Left kidney (tissue), 8 donors: ENCODE measurements at places on chromosomes 2 and 18.

DNA sequence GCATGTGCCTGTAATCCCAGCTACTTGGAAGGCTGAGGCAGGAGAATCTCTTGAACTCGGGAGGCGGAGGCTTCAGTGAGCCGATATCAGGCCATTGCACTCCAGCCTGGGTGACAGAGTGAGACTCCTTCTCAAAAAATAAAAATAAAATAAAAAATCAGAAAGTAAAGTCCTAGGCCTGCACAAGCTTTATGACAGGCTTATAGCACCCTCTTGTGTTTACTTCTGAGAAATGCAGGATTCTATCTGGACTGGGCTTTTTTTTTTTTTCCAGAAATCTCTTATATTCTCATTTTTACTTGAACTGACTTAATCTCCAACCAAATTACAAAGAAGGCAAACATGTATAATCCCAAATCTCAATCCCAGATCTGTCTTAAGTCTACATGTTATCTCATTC, 26.1 kb upstream of the REG3G start:
- peak; percentile 25 for DNase-seq

DNA sequence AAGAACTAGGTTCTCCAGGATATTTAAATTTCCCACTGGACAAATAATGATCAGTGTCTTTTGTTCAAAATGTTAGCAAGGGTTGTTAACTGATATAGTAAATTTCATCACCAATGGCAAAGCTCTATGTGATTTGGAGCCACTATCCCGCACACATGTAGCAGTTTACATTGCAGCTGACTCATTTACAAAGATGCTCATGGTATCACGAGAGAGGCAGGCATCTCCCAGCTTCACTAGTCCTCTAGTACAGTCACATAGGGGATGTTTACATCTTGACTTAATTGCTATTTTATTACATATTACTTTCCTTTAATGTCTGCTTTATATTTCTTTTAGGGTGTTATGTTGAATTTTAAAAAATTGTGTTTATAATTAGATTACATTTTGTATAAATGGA, 30.7 kb downstream of the KCNE4 start:
- no peak for DNase-seq

DNA sequence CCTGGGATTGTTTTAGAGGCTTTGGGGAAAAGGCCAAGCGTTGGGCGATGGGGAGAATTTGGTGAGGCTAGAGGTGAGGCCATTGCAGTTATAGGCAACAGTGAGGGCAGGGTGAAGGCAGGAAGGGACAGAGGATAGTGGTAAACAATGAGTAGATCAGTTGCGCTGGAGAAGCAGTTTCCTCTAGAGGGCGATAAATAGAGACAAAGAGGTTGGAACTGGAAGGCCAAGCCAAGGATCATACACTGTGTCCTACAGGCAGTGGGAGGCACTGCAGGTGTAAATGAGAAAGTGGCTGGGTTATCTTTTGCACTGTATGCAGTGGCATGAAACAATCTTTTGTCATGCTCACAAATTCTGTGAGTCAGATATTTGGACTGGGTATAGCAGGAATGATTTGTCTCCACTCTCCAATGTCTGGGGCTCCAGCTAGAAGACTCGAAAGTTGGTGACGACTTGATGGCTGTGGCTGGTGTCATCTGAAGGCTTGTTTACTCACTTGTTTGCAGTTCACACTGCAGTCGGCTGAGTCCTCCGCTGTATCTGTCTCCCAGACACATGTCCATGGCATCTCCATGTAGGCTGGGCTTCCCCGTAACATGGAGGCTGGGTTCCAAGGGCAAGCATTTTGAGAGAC, 82.1 kb downstream of the TNP1 start:
- DNase-seq, result no peak

DNA sequence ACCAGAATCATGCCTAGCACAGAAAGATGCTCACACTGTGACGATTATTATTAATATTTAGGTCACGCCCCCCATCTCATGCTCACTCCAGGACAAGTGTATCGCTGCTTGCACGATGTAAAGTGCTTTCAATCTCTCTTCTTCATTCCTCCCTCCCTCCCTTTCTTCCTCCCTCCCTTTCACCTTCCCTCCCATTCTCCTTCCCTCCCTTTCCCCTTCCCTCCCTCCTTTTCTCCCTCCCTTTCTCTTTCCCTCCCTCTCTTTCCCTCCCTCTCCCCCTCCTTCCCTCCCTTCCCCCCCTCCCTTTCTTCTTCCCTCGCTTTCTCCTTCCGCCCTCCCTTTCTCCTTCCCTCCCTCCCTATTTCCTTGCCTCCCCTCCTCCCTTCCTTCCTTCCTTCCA, 19.6 kb downstream of the TGOLN2 start:
- DNase-seq, result no peak

- DNase-seq, result no peak
These were observed 40.6 kb downstream of the TMEM87B start for GRCh38 chr2:112095681-112096080.

DNA sequence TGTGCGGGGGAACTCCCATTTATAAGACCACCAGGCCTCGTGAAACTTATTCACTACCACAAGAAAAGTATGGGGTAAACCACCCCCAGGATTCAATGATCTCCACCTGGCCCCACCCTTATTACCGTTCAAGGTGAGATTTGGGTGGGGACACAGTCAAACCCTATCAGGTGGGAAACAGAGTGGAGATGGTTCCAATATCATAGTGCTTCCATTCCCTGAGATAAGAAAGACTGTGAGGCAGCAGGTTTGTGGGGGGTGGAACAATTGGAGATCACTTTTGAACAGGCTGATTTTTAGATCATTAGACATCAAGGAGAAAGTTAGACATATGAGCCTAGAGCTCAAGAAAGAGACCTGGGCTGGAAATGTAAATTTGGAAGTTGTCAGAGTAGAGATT, 39.3 kb downstream of the GKN2 start:
- no peak for DNase-seq

GRCh38 chr2:165147186-165148045, 56.4 kb downstream of the SCN3A start:
- DNase-seq, result no peak

DNA sequence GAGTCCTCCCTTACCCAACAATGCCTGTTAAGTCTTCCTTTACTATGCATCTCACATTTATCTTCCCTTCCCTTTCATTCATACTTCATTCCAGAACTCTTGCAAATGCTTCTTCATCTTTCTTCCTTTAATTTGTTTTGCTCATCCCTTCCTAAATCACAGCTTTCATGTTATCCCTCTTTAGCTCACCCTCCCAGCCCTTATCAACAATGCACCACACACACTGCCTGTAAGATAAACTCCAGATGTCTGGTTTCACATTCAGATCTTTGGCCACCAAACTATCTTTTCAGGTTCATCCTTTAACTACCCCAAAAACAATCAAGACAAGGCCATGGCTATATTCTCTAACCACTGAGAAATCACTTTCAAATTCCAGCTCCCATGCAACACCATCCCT, 3.4 kb downstream of the CCDC93 start:
- DNase-seq, result no peak

DNA sequence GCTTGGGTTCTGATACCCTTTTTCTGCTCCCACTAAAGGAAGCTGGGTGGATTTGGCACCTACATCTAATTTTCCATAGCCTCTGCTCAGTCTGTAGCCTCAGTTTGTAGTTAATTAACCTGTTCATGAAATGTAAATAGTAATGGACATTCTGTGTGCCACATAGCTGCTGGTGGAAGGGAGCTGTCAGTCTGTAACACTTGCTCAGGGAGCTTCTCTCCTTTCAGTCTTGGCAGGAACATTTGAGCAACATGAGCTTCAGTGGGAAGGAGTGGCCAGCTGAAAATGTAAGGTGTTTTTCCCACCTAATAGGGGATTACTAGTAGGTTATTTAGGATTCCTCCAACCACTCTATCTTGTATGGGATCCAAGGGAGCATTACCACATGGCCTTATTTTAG, 203.4 kb downstream of the ASXL3 start:
- no peak for DNase-seq

GRCh38 chr2:120551522-120551921, 184.1 kb upstream of the GLI2 start:
- no peak for DNase-seq

GRCh38 chr2:36960005-36960675, 6.2 kb downstream of the STRN start:
- DNase-seq, result no peak

GRCh38 chr2:29014811-29015421, 33.8 kb downstream of the TOGARAM2 start:
- no peak for DNase-seq

GRCh38 chr18:58005011-58005410, 39.0 kb upstream of the NEDD4L start:
- DNase-seq, result no peak

GRCh38 chr2:96971926-96972444, 14.4 kb downstream of the FAM178B start:
- DNase-seq, result no peak

GRCh38 chr18:69230204-69230603, 170.5 kb upstream of the DOK6 start:
- DNase-seq, result no peak

DNA sequence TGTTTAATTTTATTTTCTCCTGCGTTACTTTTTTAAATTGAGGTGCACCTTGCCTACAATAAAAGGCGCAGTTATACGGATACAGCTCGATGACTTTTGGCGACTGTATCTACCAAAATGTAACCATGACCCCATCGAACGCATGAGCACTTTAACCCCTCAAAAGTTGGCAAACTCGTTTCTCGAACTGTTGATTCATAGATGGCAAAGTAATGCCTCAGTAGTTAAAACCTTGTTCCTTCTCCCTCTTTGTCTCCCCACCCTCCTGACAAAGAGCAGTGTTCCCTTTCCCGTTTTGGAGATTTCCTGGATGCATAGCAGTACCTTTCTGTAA, 577 bp downstream of the MOGAT1 start:
- DNase-seq, result no peak

- DNase-seq, result no peak
These were observed 87.9 kb downstream of the BCL2L11 start for GRCh38 chr2:111208639-111209038.

DNA sequence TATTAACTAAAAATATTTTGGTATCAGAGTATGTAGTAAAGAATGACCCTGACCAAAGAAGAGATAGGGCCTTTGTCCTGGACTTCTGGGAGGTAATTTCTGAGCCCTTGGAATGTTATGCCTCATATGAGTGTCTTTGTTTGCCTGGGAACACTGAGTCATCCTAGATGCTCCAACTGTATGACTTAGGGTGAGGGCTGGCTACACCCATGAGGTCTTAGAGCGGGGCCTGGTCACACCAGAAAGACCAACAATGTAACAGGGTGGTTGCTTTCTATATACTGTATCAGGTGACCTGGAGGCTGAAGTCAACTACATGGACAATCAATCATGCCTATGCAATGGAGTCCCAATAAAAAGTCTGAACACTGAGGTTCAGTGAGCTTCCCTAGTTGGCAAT, 253.1 kb downstream of the MBD2 start:
- DNase-seq, result no peak

DNA sequence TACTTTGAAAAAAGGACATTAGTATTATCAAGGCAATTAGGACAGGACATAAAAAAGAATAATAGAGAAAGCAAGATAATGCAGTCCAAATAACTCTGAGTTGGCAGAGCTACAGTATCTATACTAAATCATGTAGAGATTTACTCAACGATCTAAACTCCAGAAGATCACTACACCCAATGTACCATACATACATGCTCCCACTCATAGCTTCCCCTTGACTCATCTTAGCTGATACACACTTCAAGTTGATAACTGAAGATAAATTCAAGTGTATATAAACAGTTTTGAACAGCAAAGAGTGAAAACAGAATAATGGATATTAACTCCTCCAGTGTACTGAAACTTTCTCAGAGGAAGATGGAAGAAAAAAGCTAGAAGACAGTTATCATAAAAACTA, 78.5 kb downstream of the SESTD1 start:
- no peak for DNase-seq

- no peak for DNase-seq
These were observed 18.1 kb downstream of the PAIP2B start for GRCh38 chr2:71208756-71209155.

DNA sequence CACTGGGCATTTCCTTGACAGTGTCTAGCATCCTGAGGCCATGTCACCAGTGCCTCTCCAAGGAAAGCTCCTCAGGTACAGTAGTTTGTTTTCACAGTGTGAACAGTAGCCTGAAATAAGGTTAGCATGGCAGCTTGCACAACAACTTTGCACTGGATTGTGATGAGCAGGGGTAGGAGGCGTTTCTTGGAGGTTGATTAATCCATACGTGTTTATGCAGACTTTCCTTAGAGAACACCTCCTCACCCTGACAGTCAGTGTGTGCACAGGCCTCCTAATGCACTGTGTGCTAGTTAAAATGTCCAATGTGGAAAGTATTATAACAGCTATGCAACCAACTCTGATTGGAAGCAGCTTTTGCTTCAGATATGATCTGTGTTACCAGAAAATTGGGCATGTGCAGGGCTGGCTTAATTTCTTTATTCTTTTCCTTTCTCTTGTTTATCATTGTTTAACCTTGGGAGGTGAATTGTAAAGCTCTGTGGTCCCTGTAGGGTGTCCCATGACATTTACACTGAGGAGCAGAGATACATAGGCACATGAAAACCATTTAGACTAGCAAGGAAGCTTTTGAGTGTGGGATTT, 77.2 kb upstream of the LDAH start:
- DNase-seq, result no peak

DNA sequence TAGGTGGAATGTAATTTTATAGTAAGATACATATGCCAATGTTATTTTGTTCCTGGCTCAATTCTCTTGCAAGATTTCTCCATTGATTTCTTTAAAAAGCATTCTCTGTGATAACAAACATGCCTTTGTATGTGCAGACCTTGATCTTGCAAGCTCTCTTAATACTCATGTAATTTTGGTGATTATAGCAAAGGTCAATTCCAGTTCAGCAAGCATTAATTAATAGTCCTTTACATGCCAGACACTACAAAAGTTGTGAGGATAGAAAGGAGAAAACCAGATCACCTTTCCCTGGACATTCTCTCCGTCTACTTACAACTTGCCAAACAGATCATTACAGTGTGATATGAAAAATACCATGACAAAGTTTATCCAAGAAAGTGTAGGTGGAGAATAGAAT, 173.7 kb upstream of the DOK6 start:
- no peak for DNase-seq

- DNase-seq, result no peak
These were observed 176.1 kb downstream of the VAPA start for GRCh38 chr18:10089881-10090280.

- DNase-seq, result peak; percentile 51
These were observed 81.1 kb downstream of the RAPH1 start for GRCh38 chr2:203453858-203454451.

GRCh38 chr2:113282747-113283533, 4.2 kb upstream of the PAX8 start:
- DNase-seq, result peak; percentile 75

DNA sequence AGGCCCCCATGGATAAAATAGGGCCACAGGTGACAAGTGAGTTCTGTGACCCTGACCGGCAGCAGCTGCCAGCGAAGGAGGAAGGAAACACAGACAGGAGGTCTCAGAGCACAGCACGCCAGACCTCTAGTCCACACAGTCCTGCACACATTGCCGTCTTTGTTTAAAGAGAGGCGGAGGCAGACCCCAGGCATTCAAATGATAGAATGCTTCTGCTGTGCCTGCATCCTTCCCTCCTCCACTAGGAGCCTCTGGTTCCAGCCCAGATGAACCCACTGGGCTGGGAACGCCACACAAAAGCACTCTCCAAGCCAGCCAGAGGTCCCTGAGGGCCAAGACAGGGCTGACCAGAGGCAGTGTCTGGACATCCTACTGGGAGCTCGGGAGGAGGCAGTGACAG, 118.7 kb downstream of the KLHL29 start:
- DNase-seq, result no peak
